ENCODE measurements at places on chromosomes 6 and 20.

GRCh38 chr6:52210227-52210626 is 24.1 kb downstream of the IL17A start:
- no peak for DNase-seq

DNA sequence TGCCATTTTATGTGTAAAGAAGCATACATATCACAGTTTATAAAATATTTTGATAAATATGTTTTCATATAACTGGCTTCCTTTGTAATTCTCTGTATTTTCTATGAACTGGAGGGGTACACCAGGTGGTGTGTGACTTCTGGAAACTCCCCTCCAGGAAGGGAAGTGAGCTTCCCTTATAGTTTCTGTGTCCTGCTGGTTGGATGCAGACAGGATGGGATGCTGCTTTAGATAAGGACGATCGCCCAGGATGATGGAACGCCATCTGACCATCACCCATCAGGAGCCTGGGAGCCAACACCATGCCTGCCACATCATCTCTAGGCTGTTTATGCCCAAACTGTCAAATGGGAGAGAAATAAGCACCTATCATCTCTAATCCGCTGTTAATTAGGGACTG is 66.1 kb downstream of the SULF2 start:
- DNase-seq, result no peak

DNA sequence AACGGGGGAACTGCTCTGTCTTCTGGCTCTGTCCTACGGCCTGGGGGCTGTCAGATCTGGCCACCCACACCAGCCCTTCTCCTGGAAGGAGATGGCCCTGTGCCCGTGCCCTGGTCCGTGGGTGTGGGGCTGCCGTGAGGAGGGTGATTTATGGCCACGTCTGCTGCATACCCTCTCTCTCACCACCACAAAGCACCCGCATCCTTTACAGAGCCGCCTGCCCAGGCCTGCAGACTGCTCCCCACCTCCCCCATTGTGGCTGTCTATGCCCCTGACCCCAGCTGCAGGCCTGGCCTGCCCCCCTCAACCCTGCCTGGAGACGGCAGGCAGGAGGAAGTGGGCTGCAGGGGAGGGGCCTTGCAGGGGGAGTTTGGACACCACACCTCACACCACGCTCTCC is 72.7 kb upstream of the GATA5 start:
- DNase-seq, result no peak

GRCh38 chr6:47034926-47035325 is 7.2 kb downstream of the ADGRF1 start:
- DNase-seq, result peak; percentile 76

DNA sequence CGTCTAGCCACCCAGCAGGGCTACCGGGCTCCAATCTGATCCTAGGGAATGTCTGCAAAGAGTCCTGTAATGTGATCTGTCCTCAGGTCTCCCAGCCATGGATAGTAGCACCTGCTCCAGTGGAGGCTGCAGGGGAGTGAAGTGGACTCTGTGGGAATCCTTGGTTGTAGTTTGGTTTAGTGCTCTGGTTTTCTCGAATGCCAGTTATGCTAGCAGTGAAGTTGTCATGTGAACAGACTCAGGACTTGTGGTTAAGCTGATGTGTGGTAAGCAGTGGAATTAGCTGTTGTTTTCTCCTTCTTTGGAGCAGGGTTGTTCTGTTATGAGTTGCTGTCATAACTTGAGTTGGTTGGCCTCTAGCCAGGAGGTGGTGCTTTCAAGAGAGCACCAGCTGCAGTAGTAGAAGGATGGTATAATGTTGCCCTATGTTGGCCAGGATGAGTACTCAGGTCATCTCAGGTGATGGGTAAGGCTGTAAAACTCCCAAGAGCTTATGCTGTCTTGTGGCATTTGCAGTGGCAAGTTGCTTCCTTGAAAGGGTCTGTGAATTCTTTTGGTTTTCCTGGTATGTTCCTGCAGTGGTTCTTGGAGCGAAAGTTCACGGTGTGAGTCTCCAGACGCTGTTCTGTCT is 390.2 kb downstream of the UTRN start:
- no peak for DNase-seq

- DNase-seq, result no peak
Measured at GRCh38 chr6:15715851-15716250, 53.0 kb upstream of the DTNBP1 start.

DNA sequence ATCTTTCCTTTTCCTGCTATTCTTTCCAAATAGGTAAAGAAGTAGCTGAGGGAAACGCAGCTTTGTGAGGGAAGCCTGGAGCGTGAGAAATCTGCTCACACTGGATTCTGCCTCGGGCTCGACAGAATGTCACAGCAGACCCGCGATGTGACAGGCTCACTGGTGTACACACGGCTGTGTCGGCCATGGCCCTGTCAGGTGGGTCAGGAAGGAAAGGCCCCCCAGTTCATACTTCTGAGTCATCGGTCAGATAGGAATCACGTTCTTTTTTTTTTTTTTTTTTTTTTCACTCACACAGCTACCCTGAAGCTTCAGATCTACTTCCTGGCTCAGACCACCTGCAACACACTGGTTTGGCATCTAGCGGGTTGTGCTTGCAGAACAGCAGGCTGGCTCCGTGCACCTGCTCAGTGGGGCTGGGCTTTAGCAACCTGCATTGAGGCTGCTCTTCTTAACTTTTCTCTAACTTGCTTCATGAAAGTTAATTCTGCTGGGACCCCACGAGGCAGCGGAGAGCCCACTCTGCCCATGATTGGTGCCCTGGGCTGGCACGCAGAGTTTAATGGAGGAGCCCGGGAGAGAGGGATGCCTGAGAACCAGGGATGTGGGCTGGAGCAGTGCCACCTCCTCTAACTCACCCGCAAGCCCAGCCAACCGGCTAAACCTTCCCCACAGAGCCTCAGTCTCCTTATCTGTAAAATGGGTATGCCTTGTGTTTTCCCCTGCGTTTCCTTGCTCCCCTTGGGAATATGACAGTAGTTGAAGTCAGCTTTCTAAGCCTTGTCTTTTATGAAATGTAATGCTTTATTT is 61.5 kb upstream of the FNDC1 start:
- DNase-seq, result no peak

DNA sequence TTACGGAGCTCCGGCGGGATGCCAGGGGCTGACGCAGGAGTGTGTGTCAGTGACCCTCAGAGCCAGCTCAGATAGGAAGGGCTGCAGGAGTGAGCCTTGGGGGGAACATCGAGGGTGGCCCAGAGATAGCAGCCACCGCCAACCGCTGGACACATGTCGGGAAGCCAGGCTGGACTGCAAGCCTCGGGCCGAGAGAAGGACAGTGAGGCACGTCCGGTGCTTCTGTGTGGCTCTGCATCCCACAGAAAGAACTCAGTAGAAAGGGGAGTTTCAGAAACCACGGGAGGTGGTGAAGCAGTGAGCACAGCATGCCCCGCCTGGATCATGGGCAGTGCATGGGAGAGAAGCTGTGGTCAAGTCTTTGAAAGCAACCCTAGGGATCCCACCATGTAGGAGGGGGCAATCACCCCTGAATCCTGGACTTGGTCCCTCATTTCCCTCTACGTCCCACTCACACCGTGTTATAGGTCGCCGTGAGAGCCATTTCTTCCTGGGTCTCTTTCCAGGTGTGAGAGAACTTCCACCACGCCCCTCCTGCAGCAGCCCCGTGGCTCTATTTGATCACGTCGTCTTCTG is 383.7 kb upstream of the CDH4 start:
- DNase-seq, result no peak

DNA sequence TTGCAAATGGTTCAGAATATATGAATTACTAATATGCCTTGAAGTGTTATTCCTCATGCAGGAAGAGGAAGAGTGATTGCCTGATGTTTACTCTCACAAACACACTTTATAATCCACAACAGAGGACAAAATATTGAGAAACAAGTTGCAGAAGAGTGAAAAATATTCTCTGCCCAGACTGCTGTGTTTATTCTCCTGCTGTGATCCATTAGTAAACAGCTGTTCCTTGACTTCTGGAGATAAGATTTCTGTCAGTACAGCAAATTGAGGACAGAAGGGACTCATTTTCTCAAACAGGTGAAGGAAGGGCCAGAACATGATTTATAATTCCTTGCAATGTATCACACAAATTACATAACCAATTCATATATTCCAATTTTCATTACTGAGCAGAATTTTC is 148.0 kb downstream of the EPM2A start:
- DNase-seq, result no peak

GRCh38 chr6:32047855-32048766 is 9.9 kb downstream of the CYP21A2 start:
- peak; percentile 40 for DNase-seq

DNA sequence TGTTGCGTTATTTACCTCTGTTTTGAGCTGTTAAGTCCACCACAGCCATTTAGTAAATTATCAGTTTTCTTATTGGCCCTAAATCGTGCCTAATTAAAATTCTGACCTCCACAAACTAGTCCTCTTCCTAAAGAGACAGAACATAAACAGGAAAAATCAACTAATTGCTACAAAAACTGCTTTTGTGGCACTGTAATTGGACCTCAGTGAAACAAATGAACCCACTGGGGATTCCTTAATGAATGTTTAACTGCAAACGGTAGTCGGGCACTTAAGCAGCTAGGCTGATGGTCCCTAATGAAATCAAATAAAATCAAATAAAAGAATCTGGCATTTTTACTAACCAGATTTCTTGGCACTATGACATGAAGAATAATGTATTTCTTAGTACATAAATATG is 513.4 kb upstream of the SLC35B3 start:
- no peak for DNase-seq

- DNase-seq, result no peak
Measured at GRCh38 chr6:155473741-155474140, 18.1 kb upstream of the NOX3 start.

DNA sequence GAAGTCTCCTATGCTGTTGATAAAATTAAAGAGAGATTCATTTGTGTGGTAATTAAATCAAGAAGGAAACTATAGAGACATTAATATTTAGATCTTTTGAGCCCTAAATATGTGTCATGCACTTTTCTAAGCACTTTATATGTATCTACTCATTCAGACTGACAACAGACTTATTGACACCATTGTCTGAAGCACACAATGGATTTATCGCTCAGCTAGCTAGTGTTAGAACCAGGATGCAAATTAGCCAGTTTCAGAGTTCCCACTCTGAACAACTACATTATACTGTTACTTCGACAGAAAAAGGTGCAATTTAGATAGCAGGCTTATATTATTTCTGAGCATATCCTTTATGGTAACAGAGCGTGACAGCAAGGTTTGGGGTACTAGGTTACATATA is 27.7 kb upstream of the KIAA0408 start:
- DNase-seq, result no peak

DNA sequence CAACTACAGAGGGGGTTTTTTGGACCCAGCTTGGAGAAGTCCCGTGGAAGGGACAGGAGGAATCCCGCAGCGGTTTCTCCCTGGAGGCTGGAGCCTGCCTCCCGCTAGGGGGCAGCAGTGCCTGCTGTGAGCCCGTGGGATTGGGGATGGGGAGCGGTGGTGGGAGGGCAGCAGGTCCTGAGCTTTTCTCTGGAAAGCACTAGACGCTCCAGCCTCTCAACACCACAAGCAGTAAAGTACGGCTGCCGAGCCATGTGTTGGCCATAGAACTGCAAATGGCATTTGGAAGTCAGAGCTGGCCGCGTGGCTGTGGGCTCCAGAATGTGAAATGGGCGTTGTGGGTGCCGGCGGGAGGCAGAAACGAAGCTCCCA is 47.8 kb downstream of the GMPR start:
- peak; percentile 30 for DNase-seq

- DNase-seq, result no peak
Measured at GRCh38 chr20:42197599-42197998, 579.4 kb upstream of the CHD6 start.

DNA sequence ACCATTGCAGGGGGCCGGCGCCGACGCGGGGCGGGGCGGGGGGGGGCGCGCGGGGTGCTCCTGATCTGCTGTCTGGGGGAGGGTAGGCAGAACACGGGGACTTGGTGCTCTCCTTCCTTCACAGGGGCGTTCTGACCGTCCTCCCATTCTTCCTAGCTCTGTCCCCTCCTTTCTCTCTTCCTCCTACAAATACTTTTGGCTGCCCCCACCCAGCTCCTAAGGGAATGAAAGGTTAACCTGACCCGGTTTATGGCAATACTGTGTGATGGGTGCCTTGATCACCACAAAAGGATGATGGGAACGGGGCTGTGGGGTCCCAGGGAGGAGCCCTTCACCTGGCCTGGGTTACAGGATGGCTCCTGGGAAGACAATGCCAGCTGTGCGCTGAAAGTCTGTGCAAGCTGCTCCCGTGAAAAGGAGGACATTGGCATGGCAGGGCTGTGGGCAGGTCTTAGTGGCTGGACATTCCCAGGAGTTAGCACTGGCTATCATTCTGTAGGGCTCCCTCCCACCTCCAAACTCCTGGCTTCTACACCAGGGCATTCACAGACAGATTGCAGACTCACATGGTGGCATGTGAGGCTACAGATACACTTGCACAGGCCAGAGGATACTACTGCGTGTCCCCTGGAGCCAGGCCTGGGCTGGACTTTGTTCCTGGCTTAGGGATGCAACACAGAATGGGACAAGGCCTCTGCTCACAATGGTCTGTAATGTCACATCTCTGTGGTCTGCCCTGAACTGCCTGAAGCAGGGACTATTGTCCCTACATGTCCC is 1.9 kb upstream of the TPD52L2 start:
- DNase-seq, result no peak

GRCh38 chr20:26169506-26169905 is 472.9 kb upstream of the ZNF337 start:
- DNase-seq, result no peak

GRCh38 chr6:54445207-54445606 is 137.0 kb downstream of the TINAG start:
- DNase-seq, result no peak

GRCh38 chr6:6723361-6723760 is 134.8 kb downstream of the LY86 start:
- DNase-seq, result no peak

GRCh38 chr6:48613231-48613949 is 502.4 kb upstream of the PTCHD4 start:
- no peak for DNase-seq

GRCh38 chr20:61801065-61801360 is 264.7 kb downstream of the TAF4 start:
- no peak for DNase-seq

DNA sequence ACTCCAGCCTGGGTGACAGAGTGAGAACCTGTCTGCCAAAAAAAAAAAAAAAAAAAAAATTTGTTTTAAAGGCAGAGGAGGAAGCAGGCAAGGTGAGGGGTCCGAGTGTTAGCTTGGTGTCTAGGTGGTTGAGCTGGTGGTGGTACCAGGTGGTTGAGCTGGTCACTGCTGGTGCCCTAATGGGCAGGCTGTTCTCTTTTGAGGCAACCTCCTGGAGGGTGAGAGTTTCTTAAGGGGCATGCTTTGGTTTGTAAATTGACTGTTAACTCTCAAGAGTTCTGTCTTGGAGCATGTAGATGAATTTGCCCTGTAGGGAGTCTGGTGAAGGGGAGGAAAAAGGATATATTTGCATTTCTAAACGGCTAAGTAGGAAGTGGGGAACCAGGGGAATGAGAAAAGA is 52.7 kb downstream of the BANF2 start:
- DNase-seq, result no peak

GRCh38 chr6:119289651-119290050 is 59.9 kb downstream of the MAN1A1 start:
- no peak for DNase-seq

GRCh38 chr6:70527071-70527737 is 39.5 kb upstream of the SDHAF4 start:
- DNase-seq, result no peak

Data from kidney capillary endothelial cell (primary cell).